ENCODE measurements at places on chromosomes 5 and 9.

- DNase-seq: no peak
Measured at GRCh38 chr5:110362261-110362660, 364.2 kb downstream of the TMEM232 start.

DNA sequence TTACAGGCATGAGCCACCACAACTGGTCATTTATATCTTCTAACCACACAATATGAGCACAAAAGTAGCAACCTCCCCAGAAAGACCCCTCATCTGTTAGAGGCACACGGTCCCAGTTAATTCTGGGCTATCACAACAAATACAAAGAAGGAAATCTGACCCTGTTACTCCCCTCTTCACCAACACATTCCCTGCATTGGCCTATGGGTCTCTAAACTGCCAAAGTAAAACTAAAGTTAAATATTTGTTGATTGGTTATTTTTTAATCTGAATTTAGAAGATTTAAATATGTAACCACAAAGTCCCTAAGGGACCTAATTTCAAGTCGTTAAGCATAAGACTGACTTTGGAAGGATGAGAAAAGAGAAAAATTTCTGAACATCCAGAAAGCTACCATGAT lies 496.7 kb upstream of the NMUR2 start:
- DNase-seq: no peak

DNA sequence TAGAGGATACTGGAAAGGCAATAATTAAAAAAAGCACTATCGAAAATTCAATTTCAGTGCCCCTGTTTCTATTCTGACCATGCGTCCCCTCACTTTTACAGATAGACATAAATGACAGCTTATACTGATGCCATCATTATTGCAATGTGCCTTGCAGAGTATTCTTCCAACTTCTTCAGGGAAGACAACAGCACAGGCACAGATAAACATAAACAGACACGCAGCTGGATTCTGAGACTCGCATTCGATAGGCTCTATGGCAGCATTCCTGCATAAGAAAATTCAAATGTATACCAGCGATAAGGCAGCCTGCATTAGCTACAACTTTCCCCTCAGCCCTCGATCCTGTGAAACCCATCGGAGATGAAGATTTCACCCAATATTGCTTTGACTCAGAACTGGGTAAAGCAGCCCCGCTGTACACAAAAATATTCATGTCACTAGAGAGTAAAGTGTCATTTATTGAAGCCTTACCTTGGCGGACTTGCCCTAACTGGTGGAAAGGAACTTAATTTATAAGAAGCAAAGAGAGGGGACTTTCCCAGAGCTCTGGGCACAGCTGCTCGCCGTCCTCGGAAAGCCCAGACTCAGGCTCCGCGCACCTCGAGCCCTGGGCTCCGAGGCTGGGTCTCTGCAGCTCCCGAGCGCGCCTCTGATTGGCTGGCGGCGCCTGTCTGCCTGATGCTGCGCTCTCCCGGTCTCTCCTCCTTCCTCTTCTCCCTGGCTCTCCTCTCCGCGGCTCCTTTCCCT lies at the start of gene CDH18:
Gene CDH18 (minus strand): TSS at position 589 of the 750 bp plus-strand sequence. CDS start 149,214 bp downstream, outside the sequence.
- peak; percentile 63 for DNase-seq

DNA sequence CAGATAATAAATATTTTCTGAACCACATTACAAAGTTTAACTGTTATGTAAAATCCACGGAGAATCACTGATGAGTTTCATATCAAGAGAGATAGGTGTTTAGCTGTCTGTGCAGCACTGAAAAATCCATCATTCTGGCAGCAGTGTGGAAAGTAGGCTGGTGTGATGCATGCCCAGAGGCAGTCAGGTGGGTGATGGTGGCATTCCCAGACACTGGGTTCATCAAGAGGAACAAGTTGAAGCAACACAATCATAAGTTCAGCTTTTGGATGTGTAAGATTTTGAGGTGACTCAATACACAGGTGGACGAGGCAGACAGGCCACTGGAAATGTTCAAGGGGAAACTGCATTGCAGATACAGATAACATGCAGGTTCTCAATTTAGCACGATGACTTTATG lies 11.9 kb downstream of the DNAH5 start:
- no peak for DNase-seq

DNA sequence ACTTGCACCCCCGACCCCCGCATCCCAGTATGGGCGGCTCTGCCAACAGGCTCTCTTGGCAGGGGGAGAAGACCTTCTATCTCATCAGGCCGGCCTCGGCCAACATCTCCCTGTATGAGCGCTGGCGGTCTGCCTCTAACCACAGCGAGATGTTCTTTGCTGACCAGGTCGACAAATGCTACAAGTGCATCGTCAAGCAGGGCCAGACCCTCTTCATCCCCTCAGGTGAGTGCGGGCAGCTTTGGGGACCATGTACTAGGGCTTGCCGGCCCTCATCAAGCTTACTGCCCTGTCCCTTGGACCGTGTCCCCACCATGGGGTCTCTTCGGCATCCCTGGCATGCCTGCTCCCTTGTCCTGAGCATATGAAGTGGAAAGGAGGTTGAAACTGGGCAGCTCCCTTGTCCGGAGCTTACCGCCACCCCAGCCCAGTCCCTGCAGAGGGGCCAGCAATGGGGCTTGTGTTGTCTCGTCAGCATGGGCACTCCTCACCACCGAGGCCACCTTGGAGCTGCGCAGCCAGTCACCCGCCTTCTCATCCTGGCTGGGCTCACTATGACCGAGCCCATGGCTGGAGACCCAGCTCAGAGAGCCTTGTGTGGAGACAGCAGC lies 78.1 kb downstream of the PHF2 start:
- no peak for DNase-seq

- no peak for DNase-seq
Measured at GRCh38 chr5:10481241-10481935, 39.7 kb downstream of the ROPN1L start.

GRCh38 chr5:64644831-64645230 lies 45.5 kb upstream of the SHISAL2B start:
- DNase-seq: no peak

DNA sequence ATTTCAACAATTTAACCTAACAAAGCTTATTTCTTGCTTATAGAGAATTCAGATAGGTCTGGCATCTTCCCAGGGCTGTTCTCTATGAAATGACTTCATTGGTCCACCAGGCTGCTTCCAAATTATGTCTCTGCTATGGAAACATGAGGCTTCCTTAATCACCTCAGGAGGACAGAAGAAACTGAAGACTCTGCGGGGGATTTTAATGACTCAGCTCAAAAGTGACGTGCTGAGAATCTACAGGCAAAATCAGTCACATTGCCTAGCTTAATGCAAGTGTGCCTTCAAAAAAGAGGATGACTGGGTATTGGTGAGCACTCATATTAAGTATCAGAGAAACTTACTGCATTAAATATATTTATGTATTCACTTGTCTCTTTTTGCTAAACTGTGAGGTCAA lies 315.5 kb upstream of the RGMB start:
- DNase-seq: peak; percentile 92

DNA sequence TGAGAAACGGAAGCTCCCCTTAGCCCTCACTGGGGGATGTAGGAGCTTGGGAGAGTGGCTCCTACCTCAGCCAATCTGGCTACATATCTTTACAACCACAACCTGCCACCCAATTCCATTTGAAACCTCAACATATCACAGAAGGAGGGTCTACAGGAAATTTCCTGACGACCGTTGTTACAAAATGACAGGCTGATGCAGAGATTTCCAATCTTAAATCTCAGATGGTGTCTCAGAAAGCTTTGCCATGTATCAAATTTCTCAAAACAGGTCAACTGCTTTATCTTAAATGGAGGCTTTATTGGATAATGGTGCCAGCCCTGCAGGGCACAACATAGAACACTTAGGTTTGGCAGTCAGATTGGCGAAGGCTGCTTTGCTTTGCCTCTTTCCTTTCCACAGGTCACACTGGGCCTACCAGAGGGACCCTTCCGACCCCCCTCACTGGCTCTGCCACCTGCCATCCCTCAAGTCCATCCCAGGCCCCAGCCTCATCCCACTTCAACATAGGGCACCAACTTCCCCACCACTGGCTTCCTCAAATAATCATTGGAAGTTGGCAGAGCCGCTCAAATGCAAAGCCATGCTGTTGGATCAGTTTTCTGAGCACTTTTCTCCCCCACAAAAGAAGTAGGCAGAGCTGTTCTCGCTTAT lies 11.1 kb upstream of the SPATA31E1 start:
- no peak for DNase-seq

DNA sequence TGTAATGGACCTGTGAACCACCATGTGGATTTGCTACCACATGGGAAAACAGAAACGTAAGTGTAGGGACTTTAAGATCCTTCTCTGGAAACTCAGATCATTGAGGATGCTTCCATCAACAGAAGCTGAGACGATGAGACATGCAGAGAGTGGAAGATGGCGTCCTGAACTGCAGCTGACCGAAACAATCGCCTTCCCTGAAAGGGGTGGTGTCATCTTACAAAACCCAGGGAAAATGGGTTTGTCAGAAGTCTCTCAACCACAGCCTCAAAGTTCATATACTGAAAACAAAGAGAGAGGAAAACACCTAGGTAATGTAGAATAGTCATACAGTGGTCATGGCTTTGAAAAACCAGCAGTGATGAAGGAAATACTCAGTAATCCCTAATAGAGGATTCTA lies 6.6 kb upstream of the PTPN3 start:
- DNase-seq: no peak

DNA sequence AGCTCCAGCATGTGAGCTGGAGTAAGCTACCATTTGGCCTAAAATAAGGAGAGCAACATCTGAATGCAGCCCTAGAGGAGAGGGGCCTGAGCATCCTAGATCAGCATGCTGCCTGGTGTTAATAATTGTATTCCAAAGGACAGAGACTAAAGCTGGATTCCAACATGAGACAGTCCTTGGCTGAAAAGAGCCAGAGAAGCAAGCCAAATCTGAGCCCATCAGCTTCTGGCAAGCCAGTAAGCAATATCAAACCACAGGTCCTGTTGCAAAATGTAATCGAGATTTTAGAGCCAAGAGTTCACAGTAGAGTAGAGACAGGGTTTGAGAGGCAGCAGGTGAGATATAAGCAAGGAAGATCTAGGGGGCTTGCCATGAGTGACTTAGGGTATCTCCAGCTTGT lies 42.3 kb upstream of the DMAC1 start:
- DNase-seq: no peak

DNA sequence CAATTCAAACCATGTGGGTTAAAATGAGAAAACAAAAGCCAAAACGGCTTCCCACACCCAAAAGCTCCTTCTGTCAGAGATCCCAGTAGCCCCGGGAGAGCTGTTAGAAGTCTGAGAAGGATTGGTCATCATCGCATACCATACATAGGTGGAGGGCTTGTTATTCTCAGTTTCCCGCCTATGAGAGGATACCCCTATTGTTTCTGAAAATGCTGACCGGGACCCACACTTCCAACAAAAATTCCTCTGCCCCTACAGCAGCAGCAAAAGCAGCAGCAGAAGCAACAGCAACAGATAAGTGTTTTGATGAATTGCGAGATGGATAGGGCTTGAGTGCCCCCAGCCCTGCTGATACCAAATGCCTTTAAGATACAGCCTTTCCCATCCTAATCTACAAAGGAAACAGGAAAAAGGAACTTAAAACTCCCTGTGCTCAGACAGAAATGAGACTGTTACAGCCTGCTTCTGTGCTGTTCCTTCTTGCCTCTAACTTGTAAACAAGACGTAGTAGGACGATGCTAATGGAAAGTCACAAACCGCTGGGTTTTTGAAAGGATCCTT lies at the start of gene TEK:
Gene TEK (plus strand): TSS at position 245 of the 561 bp plus-strand sequence. CDS start 366 bp downstream, outside the sequence.
- no peak for DNase-seq

- DNase-seq: no peak
Measured at GRCh38 chr5:125006011-125006685, 259.7 kb upstream of the ZNF608 start.

DNA sequence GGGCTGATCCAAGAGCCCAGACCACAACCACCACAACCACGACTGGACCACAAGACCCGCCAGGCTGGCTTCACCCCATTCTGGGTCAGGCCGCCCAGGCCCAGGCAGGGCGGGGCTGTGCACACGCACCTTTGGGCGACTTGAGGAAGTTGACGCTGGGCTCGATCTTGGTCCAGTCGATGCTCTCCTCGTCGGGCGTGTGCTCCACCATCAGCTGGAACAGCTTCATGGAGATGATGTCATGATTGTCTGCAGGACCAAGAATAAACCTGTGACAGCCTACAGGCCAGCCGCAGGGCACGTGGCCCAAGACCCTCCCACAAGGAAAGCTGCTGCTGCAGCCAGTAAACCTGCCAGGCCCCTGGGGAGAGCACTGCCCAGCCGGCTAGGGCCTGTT lies 17.3 kb downstream of the LMAN2 start:
- DNase-seq: no peak

GRCh38 chr9:135605238-135605781 lies 34.0 kb downstream of the GLT6D1 start:
- no peak for DNase-seq

GRCh38 chr5:57816108-57816507 lies 333.5 kb upstream of the ACTBL2 start:
- DNase-seq: peak; percentile 98

- peak; percentile 83 for DNase-seq
Measured at GRCh38 chr9:18976709-18977531, 56.1 kb downstream of the SAXO1 start.

- peak; percentile 39 for DNase-seq
Measured at GRCh38 chr5:151141535-151141934, 16.0 kb downstream of the ANXA6 start.

DNA sequence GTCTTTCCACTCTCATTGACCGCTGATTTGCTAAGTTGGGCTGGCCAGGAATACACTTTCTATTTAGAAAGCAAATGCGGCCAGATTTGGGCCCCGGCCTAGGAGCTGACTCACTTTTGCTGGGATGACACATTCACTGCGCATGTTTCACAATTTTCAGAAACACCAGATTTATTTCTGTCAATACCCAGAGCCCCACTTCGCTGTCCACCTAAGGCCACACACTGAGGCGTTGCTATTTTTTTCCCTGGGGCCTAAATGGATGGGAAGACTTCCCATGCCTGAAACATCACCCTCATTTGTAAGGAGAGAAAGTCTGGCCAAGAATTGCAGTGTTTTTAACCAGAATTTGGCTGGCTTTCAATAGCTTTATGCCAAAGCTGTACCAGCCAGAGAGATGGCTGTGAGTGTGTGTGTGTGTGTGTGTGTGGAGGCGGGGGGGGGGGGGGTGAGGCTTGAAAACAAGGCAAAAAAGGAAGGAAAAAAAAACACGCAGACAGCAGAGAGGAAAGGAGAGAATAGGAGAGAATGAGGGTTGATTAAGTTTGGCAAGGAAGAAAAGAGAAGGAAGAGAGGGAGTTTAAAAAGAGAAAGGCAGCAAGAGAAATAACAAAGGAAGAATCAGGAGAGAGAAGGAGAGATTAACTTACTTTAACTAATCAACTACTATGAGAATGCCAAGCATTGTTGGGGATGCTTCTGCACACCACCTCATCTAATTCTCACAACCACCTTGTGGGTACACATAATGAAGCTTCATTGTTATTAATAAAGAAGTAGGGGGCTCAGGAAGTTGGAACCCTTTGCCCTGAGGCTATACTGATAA lies 261.4 kb upstream of the KLF4 start:
- peak; percentile 99 for DNase-seq

- no peak for DNase-seq
Measured at GRCh38 chr5:176879663-176880361, 19.3 kb downstream of the HK3 start.

GRCh38 chr5:42131081-42131480 lies 206.0 kb downstream of the FBXO4 start:
- DNase-seq: no peak
